ENCODE measurements at places on chromosomes 1 and 21.

DNA sequence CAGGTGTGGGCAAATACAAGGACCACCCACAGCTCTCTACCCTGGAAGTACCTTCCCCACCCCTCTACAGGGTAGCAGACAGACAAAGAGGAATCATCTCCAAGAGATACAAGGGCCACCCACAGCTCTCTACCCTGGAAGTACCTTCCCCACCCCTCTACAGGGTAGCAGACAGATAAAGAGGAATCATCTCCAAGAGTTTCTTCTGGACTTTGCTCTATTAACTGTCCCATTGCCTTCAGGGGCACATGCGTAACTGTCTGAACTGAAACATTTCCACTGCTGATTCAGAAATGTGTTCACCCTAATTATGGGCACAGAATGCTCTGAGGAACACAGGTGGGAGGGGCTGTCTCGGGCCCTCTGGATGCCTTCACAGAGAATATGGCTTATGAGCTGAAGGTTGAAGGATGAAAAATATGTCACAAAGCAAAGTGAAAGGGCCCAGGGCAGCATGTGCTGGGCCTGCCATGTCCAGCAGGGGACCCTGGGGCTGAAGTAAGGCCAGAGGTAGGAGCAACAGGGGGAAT, 43.9 kb downstream of the ZNF281 start:
- no peak for DNase-seq

- DNase-seq = no peak
Observed at GRCh38 chr1:64984737-64985136, 18.4 kb upstream of the JAK1 start.

DNA sequence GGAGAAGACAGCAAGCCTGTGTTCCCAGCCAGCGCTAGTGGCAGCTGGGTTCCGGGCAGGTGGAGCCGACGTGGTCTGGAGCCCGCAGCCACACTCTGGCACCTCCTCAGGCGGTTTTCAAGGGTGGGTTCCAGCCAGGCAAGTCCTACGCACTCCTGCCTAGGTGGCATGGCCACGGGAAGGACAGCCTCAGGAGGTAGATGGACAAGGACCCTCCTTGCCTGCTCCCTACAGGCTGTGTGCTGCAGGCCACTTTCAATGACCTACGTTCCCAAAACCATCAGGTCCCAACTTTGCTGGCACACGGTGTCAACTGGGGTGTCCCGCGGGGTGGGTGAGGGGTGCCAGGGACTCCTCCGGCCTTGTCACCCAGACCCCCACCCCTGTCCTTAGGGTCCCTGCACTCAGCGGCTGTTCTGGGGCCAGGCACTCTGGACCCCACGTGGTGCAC, 6.7 kb upstream of the PTGER3 start:
- DNase-seq = no peak

GRCh38 chr1:19418503-19418971, 66.8 kb downstream of the CAPZB start:
- DNase-seq = no peak

DNA sequence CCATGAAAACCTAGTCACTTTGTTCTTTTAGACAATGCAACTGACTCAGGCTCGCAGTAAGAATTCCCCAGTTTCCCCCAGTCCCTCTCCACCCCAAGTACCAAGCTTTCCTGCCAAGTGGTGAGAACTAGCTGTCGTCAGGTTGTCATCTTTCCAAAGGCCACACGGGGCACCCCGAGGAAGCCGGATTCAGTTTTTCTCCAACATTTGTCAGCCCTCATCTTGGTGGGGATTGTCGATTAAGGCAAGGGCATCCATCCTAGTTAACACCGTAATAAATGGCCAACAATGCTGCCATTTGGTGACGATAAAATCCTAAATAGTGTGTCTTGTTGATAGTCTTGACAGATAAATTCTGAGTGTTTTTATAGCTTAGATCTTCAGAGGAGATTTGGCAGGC, 55.9 kb upstream of the PROX1 start:
- no peak for DNase-seq

DNA sequence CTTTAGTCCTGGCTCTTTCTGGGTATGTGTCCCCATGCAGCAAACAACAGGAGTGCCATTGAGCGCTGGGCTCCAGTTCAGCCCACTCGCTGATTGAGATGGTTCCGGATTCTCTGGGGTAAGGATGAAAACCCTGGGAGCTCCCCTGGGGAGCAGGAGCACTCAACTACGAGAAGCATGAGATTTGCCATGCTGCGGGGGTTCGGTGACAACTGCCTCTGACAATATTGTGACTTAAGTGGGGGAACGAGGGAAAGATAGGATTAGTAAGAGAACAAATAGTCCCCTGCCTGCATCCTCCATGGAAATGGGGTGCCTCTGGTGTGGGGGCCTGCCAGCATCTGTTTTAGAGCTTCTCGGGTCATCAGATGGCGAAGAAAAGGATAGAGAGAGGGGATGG, 123.6 kb upstream of the IPO9 start:
- DNase-seq = no peak

DNA sequence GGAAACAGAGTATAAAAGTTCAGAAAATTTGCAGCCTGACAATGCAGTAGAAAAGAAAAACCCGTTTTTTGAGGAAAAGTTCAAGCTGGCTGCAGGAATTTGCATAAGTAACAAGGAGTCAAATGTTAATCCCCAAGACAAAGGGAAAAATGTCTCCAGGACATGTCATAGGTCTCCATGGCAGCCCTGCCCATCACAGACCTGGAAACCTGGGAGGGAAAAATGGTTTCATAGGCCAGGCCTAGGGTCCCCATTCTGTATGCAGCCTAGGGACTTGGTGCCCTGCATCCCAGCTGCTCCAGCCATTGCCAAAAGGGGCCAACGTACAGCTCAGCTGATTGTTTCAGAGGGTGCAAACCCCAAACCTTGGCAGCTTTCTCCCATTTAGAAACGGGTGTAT, 3.6 kb upstream of the KCNT2 start:
- no peak for DNase-seq

Data from AG20443 (cell line).